ENCODE measurements at places on chromosomes 16 and 17.

DNA sequence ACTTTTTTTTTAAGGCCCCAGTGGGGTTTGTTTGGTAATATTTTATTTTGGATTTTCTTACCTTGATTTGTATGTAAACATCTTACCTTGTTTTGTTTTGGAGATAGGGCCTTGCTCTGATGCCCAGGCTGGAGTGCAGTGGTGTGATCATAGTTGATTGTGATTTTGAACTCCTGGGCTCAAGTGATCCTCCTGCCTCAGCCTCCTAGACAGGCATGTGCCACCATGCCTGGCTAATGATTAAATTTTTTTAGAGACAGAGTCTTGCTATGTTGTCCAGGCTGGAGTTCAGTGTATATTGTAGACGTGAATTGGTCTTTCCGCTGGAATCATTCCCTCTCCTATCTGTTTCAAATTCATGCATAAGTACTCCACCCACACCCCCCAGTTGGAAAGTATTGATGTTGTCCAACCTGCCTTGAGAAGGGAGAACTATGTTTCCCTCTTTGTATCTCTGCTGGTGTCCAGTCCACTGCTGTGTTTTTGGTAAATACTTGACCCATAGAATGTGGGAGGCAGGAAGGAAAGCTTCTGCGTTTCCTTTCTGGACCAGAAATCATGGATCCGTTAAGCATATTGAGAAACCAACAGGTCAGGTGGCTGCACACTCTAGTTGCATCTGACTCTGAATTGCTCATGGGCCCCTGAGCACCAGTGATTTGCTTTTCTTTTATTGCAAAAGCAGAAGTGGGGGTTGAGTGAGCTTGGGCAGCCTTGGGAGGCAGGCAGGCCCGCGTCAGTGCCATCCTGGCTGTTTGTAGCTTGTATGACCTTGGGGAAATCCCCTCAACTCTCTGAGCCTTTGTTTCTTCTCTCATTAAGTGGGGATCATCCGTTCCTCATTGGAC lies 25.0 kb downstream of the RMI2 start:
- no peak for DNase-seq

GRCh38 chr16:50702725-50703124 lies 9.3 kb downstream of the NOD2 start:
- no peak for DNase-seq

DNA sequence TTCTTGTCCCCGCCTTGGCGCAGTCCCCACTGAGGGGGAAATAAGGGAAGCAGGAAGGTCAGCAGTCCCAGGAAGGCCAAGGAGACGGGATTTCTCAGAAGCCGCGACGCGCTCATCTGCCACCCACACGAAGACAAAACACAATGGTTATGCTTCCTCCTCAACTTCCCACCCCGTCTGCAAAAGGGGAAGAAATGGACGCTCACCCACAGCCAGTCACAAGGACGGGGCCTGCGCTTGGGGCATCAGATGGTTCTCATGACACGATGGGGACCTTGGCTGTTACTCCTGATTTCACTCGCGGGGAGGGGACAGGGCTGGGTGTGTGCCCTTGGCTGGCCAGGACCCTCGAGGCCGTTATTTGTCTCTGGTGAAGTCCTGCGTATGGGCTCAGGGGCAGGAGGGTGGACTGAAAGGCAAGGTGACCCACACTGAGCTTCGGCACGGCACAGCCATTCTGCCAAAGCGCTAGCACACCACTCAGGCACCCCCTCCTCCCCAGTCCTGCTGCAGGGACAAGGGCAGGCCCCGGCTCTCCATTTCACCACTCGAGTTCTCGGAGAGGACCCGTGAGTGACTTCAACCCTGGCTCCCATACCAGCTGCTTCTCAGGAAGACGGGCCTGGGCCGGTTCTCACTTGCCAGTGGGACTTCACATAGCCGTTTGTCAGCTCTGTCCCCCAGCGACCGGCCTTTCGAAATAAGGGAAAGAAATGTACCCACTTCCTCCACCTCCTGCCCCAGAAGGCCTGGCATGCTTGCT lies 84.5 kb downstream of the ABR start:
- DNase-seq: no peak

DNA sequence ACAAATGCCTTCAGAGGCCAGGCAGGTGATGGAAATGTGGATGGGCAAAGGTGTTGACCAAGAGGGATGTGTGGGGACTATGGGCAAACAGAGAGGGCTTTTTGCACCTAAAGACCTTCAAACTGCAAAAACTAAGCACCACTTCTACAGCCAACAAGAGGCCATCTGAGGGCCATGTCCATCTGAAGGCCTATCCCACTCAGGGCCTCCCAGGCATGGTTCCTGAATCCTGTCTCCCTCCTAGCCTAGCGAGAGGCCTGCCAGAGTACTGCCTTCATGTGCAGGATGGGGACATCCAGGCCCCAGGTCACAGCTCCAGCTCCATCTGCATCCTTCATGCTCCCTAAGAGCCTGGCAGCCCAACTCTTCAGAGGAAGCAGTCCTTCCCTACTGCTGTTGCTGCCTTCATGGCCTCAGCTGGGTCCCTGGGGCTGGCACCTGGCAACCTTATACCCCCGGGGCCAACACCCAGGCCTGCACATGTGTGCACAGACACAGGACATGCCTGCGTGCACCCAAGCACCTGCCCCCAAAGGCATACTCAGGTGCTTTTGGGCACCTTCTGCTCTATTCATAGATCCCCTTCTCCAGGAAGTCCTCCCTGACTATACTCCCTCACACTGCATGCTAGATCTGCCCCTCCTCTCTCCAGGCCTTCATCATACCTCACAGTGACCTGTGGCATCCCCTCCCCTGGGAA lies 95.2 kb downstream of the C16orf78 start:
- no peak for DNase-seq

GRCh38 chr16:1745900-1746692 lies 25.2 kb downstream of the NME3 start:
- DNase-seq: no peak

- no peak for DNase-seq
Observed at GRCh38 chr16:84246679-84247077, 6.9 kb upstream of the KCNG4 start.

Data from NCI-H1048 (cell line).